ENCODE measurements at places on chromosomes 5 and 9. TPM values are rescaled to one million over a fixed set of nuclear protein-coding genes. Genes with fewer than 3 reads are reported as not detected.

Gene IGIP
- total RNA-seq: 8.6 TPM

Gene GCNT4
- total RNA-seq: 1.9 TPM

Gene HRH2
- total RNA-seq: 2.2 TPM

Gene PITX1
- total RNA-seq: 1.0 TPM

Gene C5orf52
- total RNA-seq: not detected

Gene TTC23L
- total RNA-seq: 0.92 TPM

Gene ADGRV1
- 0.92 TPM for total RNA-seq

Gene PGM5
- total RNA-seq: 28.5 TPM

Gene FYB1
- total RNA-seq: 5.6 TPM

Gene EQTN
- 0.95 TPM for total RNA-seq

Gene IFNA14
- total RNA-seq: not detected

Gene TPM2
- 431 TPM for total RNA-seq

Gene PCDHB13
- 4.4 TPM for total RNA-seq

Gene CCDC180
- total RNA-seq: 5.9 TPM

Gene SLC31A1
- 15.9 TPM for total RNA-seq

Gene ATP10B
- total RNA-seq: 0.48 TPM

Gene LHX6
- 1.7 TPM for total RNA-seq

Gene PAPPA
- 3.7 TPM for total RNA-seq

Gene CDH6
- 0.68 TPM for total RNA-seq

Gene TERT
- total RNA-seq: 0.10 TPM

Gene C9orf43
- 0.87 TPM for total RNA-seq

Gene ITGA1
- 17.1 TPM for total RNA-seq

Gene SV2C
- 0.18 TPM for total RNA-seq

Gene PRRX2
- 0.53 TPM for total RNA-seq

Gene ADAMTS13
- 1.8 TPM for total RNA-seq

Gene PTGES2
- total RNA-seq: 59.0 TPM

Gene CXCL14
- 3.0 TPM for total RNA-seq

Gene CYLC2
- total RNA-seq: not detected

Gene PAX5
- total RNA-seq: 0.05 TPM
